ENCODE measurements at places on chromosomes 5 and 9. TPM values are rescaled to one million over a fixed set of nuclear protein-coding genes. Genes with fewer than 3 reads are reported as not detected.

Gene OTP
- not detected for total RNA-seq

Gene ERGIC1
- total RNA-seq = 211 TPM

Gene COQ4
- total RNA-seq = 63.0 TPM

Gene SLC25A2
- not detected for total RNA-seq

Gene PTPRD
- 10.4 TPM for total RNA-seq

Gene NR5A1
- not detected for total RNA-seq

Gene FOXD4
- not detected for total RNA-seq

Gene ENTREP1
- 1.3 TPM for total RNA-seq

Gene HK3
- not detected for total RNA-seq

Data from mesangial cell (primary cell).